CD4-positive, alpha-beta T cell treated with Interleukin-15 for 1 hour (primary cell): ENCODE measurements at places on chromosomes 11 and 22.
A peak's percentile ranks its signal among the peaks of the same experiment; 100 is the strongest.

GRCh38 chr22:46537946-46538813, 760 bp upstream of the CELSR1 start:
- DNase-seq: no peak

GRCh38 chr11:106568632-106569031, 449.6 kb downstream of the GUCY1A2 start:
- no peak for DNase-seq

DNA sequence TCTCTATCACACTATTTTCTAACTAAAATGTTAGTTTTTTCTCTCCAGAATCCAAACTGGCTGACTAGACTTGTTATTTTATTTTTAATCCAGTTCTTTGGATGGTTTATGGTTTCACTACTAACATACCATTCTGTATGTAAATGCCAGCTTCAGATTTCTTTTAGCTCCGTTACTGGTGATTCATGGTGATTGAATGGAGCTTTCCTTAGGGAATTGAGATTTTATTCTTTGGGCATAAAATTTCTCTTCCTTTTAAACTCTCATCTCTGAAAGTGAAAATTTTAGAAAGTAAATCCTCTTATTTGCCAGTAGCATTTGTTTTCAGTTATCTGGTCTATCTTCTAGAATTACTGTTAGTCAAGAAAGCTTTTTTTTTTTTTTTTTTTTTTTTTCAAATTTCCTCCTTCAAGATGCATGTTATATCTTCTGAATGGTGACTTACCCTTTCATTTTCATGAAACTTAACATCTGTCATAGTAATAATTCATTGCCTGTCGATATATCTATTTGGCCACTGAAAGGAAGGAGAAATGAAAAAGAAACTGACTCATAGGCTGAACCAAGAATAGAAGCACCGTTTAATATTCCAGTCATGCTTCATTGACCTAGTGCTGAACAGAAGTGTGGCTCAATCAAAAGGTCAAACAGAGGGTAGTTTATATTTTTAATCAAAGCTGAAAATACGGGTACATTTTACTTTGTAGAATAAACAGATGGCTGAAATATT, 6.4 kb downstream of the ENDOD1 start:
- no peak for DNase-seq

- peak; percentile 29 for DNase-seq
Observed at GRCh38 chr22:17057959-17058814, 26.6 kb upstream of the IL17RA start.

GRCh38 chr11:33630936-33631748, 69.5 kb downstream of the C11orf91 start:
- no peak for DNase-seq

- no peak for DNase-seq
Observed at GRCh38 chr11:86663761-86664160, 8.7 kb downstream of the ME3 start.

DNA sequence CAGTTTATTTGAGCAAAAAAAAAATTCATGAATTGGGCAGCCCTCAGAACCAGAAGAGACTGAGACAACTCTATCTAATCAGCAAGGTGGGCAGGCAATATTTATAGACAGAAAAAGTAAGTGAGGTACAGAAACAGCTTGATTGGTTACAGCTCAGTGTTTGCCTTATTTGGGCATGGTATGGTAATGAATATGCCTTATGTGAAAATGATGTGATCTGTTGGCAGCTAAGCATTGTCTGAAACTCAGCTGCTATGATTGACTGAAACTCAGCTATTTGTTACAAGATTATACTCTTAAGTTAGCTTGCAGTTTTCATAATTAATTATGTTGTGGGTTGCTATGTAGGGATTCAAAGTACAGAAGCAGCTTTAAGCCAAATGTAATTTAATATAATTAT, 127.6 kb downstream of the CNTN5 start:
- DNase-seq: no peak

DNA sequence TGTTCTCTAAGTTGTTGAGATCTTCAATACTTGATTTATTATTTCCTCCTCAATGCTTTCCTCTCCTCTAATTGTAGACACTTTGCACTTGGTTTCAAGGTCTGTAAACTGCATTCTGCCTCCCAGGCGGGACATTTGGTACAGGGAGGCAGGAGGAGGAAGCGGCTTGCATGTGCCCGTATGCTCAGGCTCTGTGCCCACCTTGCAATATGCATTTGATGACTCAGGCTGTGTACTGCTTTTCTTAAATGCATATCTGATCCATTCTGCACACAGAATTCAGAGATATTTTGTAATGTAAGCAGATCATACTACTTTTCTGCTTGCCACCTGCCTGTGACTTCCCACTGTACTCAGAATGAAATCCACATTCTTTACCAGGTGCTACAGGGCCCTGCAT, 55.0 kb downstream of the FZD4 start:
- no peak for DNase-seq

- DNase-seq: no peak
Observed at GRCh38 chr11:36222831-36223635, 66.2 kb downstream of the COMMD9 start.

DNA sequence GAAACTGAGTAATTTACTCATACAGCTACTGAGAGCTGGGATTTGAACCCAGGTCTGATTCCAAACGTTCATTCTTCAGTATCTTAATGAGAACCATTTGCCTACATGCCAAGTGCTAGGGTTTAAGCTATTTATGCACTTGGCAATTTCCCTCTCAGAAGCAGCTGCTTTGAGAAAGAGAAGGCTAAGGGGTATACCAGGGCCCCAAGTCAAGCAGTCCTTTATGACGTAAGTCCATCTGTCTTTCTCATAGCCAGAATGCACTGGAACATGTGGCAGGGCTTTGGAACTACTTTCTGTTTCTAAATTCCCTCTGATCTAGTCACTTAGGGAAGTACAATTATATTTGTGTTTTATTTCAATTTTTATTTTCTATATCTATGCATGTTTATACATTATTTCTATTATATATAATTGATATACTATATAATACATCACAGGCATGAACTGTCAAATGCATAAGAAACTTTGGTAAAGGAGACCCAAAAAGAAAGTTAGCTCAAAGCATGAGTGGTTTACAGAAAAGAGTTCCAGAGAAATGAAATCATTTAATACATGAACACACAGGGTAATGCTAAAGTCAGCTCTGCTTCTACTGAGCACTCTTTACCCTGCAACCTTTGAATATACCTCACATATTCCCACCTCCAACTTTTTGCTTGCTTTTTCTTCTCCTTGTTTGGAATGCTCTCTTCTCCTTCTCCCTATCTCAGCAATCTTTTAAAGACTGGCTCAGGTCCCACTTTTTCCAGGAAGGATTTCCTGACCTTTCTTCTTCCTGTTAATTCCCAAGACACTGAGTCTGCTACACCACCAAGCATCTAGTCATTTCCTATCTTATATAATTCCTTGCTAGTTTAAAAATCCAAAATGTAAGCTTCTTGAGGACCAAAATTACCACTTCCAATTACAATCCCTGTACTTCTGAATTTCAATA, 80.5 kb upstream of the GDPD4 start:
- no peak for DNase-seq

DNA sequence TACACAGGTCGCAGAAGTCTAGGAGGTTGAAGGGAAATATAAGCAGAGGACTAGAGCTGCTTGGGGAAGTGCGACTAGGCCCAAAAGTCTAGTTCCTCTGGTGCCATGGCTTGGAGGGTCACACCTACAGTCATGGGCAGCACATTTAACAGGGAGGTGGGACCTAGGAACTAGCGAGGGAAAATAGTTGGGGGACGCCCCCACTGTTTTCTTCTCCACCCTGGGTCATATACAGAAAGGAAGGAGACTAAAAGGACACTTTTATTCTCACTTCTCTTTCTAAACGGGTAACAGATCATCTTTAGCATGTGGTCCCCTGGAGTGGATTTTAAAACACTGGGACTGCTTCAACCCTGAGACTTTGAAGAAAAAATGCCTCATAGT, 16.6 kb downstream of the APIP start:
- DNase-seq: no peak

GRCh38 chr11:11940551-11940950, 67.9 kb downstream of the DKK3 start:
- no peak for DNase-seq

GRCh38 chr11:73388265-73389133, 12.3 kb downstream of the RELT start:
- no peak for DNase-seq

DNA sequence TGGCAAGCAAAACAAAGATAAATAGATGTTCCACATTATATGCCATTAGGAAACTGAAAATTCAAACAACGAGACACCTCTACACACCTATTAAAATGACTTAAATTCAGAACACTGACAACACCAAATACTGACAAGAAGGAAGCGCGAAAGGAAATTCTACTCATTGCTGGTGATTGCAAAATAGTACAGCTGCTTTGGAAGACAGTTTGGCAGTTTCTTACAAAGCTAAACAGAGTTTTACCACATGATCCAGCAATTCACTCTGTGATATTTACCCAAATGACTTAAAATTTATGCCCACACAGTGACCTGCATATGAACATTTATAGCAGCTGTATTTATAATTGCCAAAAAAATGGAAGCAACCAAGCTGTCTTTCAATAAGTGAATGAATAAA, 232.6 kb downstream of the CASP12 start:
- no peak for DNase-seq

- DNase-seq: no peak
Observed at GRCh38 chr11:94775567-94776327, 7.6 kb downstream of the AMOTL1 start.

- no peak for DNase-seq
Observed at GRCh38 chr22:27876684-27877083, 42.4 kb downstream of the PITPNB start.

- DNase-seq: no peak
Observed at GRCh38 chr22:24181996-24182899, 961 bp downstream of the SUSD2 start.

DNA sequence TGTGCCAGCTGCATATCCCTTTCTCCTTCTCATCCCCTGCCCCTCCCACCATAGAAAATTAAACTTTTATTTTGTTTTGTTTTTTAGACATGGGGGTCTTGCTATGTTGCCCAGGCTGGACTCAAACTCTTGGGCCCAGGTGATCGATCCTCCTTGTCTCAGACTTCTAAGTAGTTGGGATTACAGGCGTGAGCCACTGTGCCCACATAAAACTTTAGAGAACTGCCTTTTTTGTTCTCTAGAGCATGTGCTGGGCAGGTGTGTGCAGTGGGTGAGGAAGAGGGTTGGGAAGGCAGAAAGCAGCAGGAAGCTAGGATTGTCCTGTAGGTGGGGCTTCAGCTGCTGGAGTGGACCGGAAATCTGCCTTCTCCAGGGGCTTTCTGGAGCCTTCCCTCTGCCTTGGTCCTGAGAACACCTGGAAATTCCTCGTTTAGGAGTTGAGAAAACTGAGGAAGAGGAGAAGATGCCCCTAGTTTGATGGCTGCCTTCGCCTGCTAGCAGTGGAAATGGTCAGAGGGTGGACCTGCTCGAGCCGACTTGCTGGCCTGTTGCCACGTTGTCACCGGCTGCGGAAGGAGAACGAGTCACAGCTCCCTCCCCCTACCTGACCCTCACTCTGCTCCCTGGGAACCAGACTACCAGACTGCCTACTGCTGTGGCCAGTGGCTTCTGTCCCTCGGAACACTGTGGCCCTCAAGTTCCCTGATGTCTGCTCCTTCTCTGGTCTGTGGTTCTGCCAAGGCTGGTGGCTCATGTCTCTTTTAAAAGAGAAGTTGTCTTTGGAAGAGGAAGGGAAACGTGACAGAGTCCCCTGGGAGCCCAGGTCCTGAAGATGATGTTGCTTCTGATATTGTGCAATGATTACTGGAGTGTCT, 4.0 kb downstream of the ST14 start:
- DNase-seq: peak; percentile 40

GRCh38 chr11:70471254-70471653, 72.9 kb downstream of the CTTN start:
- no peak for DNase-seq

DNA sequence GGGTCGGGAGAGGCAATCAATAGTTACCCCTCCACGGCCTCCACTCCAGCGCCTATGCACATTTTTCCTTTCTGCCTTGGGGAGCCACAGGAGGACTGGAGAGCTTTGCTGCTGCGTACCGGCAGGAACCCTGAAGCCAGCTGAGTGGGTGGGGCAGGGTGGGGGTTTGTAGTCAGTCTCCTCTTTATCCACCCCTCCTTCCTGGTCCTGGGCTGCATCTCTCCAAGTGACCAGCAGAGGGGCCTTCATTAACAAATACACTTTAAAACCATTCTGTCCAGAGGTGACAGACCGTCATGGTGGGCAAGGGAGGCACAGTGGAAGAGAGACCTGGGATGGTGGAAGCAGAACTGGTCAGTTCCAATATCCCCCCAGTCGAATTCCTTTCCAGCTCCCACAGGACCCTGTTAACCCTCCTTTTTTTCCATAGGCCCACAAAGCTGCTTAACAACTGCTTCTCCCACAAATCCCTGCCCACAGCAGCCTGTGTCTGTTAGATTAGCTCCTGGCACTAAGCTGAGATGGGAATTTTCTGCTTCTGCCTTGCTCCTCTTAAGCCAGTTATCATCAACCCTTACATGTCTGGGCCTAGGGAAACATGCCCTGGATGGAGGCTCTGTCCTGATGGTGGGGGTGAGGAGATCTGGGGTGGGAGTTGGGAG, 3.9 kb upstream of the ABCG4 start:
- peak; percentile 47 for DNase-seq

DNA sequence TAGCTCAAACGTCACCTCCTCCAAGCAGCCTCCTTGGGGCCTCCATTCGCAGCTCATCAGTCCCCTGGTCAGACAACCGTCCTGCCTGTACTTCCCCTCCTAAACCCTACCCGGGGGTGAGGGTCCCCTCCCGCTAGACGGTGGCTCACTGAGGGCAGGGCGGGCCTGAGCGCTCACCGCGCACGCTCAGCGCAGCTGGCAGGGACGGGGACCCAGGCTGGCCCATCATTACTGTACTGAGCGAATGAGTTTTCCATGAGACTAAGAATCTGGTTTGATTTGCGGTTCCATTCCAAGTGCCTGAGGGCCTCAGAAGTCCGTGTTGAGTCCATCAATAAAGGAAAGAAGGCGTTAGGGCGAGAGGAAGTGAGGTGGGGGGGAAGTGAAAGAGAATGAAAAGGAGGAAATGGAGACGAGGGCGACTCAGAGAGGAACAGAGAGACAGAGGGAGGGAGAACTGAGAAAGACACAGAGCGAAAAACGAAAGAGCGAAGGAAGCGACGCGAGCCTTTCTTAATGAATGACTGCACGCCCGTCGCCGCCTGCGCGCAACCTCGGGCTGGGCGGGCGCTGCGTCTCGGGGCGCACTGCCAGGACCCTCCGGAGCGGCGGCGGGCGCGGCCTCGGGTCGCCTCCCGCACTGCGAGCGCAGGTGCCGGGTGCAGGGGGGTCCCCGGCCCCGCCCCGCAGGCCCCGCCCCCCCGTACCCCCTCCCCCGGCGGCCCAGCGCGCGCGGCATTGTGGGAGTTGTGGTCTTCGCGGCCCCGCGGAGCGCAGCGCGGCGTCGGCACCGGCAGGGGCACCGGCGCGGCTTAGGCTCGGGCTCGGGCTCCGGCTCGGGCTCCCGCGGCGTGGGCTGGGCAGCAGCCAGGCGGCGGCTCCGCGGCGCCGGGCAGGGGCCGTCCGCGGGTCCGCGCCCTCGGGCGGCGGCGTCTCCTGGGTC, at the start of gene ASPHD2:
ASPHD2 (plus strand) TSS at position 746 of the 943 bp plus-strand sequence. CDS start 4,356 bp downstream, outside the sequence.
- peak; percentile 84 for DNase-seq

- no peak for DNase-seq
Observed at GRCh38 chr11:72237112-72237931, 6.7 kb downstream of the PHOX2A start.
